CD4-positive, alpha-beta T cell treated with Interferon alpha-2 for 1 hour (primary cell): ENCODE measurements at places on chromosomes 11 and 22.

DNA sequence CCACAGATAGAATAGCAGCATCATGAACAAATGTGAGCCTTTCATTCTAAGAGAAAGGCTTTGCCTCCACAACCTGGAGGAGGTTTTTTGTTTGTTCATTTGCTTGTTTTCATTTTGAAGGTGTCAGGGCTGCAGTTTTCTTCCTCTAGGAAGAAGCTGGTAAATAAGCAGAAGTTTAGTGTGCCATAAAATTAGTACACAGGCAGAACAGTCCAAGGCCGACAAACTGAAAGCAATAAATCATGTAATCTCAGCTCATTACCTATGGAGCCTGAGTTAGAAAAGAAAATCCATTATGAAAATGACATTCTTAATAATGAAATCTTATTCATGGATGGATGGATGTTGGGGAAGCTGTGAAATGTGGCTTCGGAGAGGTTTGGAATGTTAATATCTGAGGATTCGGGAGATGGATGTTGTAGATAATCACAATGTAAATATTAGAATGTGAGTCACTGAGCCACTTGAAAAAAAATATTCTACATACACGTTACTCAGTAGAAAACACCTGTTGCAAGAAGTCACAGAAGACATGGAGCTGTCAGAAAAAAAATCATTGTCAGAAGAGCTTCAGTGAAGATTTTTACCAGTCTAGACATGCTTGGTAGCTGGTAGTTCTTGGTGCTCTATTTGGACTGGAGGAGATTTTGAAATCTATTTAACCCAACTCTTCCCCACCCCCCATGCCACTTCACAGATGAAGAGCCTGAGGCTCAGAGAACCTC, 15.0 kb upstream of the ZDHHC13 start:
- DNase-seq: no peak

DNA sequence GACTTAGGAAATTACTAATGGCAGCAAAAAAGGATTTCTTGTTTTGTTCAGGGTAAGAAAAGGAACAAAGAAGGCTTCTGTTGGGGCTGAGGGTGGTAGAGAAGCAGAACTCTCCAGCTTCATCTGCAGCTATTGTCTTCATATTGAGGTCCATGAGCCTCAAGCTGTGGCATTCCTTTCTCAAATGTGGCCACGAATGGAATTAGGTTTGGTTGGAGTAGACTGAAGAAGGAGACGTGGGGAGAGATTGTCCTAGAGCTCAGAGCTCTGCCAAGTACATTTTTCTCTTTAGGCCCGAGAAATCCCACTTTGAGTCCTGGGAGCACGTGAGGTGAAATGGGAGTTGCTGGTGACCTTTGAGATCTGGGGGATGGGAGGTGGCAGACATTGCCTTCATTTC, 25.8 kb upstream of the MYOD1 start:
- DNase-seq: no peak

GRCh38 chr11:133942577-133942976, 14.2 kb downstream of the IGSF9B start:
- no peak for DNase-seq

GRCh38 chr11:115144914-115145313, 359.3 kb downstream of the CADM1 start:
- DNase-seq: no peak

DNA sequence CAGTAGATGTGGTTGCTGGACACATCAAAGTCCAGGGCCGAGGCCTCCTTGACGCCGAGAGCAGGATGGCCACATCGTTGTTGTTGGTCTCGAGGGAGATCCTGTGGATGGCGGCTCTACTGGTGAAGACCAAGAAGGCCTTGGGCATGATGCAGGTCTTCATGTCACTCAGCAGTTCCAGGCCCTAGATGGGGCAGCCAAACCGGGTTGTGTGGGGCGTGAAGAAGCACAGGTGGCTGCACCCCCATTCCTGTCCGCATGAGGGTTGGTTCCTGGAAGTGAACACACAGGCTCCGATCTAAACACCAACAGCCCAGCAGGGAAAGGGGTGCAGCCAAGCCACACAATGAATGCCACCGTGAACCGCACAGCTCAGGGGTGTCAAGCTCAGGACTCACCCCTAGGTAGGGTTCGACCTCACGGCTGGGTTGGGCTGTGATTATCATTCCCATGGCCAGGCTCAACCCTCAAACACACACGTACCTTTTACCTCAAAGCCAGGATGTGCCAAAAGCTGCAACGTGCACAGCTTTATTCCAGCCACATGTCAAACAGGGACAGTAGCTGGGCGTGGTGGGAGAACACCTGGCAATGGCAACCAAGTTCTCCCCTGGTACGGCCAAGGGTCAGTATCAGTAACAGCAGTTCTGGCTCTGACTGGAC, 132.3 kb downstream of the CRYBB2 start:
- no peak for DNase-seq

- DNase-seq: no peak
Observed at GRCh38 chr11:121763526-121763925, 310.8 kb upstream of the SORL1-AS1 start.

DNA sequence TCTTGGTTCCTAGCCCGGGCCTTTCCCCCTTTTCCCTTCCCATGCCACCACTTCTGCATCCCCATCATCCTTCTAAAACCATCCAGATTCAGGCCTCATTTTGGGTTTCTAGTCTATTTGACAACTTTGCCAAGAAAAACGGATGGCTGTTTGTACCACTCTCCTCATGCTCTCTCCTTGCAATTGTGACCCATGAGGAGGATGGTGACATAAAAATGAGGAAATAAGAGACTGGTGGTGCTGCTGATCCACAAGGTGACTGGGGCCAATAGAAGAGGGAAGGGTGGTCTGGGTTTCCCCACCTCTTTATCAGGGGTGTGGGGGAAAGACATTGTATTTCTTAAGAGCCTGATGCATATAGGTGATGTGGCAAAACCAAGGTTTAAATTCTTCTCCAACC, 1.0 kb downstream of the MS4A4A start:
- DNase-seq: no peak

- DNase-seq: no peak
Observed at GRCh38 chr11:107750313-107750712, 38.5 kb upstream of the SLN start.

GRCh38 chr11:27362749-27363575, at the start of gene CCDC34:
Gene CCDC34, minus strand, starts transcription at chr11:27363215. Its CDS starts 21 bp downstream, at chr11:27363194.
- peak; percentile 90 for DNase-seq

GRCh38 chr22:49232319-49233067, 595.2 kb downstream of the BRD1 start:
- DNase-seq: no peak

GRCh38 chr11:61775606-61776554, 16.5 kb downstream of the TMEM258 start:
- DNase-seq: no peak

- no peak for DNase-seq
Observed at GRCh38 chr11:620935-621814, 3.6 kb downstream of the CDHR5 start.

GRCh38 chr11:116472651-116473050, 300.1 kb downstream of the BUD13 start:
- no peak for DNase-seq

DNA sequence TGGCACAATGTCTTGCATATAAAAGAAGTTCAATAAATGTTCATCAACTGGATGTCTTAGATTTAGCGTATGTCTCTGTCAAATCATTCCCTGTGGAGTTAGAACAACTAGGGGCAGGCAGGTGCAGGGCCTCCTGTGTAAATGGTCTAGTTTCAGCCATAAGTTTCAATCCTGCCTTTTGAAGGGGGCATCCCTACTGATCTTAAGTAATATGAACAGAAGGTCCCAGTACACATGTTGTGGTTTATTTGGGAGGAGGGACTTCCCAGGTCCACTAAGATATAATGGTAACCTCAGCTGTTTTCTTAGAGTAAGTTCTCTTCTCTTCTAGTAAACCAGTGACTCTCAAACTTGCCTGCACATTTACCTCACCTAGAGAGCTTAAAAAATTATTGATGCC, 19.8 kb downstream of the TTC12 start:
- DNase-seq: no peak

- DNase-seq: no peak
Observed at GRCh38 chr22:43911351-43911750, 12.3 kb upstream of the PNPLA3 start.

GRCh38 chr22:48802576-48802975, 1025.1 kb downstream of the BRD1 start:
- no peak for DNase-seq

- DNase-seq: no peak
Observed at GRCh38 chr22:36052505-36052941, 23.9 kb upstream of the RBFOX2 start.

GRCh38 chr11:59668188-59668949, 468 bp downstream of the PATL1 start:
- peak; percentile 86 for DNase-seq

GRCh38 chr22:39135092-39135896, 17.2 kb downstream of the CBX7 start:
- DNase-seq: peak; percentile 38

GRCh38 chr11:124160986-124161385, 22.2 kb upstream of the OR10D3 start:
- no peak for DNase-seq
